ENCODE measurements at places on chromosomes 5 and 9.

DNA sequence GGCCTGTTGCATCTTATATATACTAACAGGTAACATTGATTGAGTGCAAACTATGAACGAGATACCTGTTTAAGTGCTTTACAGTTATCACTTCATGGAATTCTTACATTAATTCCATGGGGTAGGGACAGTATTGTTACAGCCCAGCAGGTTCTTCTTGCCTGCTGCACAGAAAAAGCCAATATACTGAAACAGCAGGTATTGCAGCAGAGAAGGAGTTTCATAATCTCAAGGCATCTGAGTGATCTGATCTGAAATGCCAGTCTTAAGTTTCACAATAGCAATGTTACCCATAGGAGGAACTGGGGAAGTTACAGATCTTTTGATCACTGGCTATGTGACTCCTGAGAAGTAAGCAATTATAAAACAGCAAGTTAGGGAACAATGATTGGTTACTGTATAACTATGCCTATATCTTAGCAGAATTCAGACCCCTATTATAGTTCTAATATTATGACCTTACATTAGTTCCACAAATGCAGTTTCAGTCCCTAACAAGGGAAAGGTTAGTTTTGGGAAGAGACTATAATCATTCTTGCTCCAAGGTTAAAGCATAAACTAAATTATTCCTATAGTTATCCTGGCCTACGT, 126.5 kb upstream of the BNC2 start:
- H3K27me3 ChIP-seq, result no peaks in the 10 kb centered on the region
- no peak overlapping the region for H3K4me3 ChIP-seq
- H3K4me1 ChIP-seq, result no peaks in the 10 kb centered on the region
- H3K36me3 ChIP-seq, result no peaks in the 10 kb centered on the region
- no peak overlapping the region for H3K27ac ChIP-seq

DNA sequence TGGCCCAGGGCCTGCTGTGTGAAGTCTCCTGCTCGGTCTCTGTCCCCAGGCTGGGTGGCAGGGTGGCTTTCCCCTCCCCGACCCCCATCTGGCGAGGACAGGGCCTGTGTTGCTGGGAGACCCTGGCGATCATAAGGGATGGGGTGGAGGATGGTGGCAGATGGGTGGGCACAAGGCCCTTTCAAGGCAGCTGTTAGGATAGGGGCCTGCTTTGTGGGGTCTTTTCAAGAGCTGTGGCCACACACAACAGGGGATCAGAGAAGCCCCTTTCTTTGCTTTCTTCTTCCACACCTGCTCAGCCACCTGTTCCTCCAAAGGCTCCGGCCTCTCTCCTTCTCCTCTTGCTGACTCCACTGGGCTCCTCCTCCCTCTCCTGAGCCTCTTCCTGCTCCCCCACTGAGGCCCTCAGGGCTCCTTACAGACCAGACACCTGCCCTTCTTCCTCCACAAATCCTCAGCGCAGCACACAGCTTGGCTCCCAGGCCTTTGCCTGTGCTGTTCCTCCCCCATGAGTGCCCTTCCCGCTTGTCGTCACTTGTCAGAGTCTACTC, 15.0 kb upstream of the NEURL1B start:
- no peaks in the 10 kb centered on the region for H3K4me1 ChIP-seq
- no peak overlapping the region for H3K4me3 ChIP-seq
- H3K36me3 ChIP-seq, result no peaks in the 10 kb centered on the region
- no peak overlapping the region for H3K27ac ChIP-seq
- no peak for DNase-seq
- H3K27me3 ChIP-seq, result no peaks in the 10 kb centered on the region

DNA sequence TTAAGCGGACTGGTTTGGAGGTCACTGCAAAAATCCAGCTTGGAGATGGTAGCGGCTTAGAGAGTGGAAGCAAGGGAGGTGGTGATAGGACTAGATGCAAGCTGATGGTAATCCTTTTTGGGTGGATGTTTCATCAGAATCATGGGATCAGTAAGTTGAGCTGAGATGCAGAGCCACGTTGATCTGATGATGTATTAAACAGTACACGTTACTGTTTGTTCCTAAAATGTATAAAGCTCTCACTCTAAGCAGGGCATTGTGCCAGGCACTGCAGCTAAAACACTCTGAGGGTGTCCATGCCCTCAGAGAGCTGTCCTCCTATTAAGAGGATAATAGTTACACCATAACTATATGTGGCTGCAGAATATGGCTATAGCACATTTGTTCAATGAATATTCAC, 93.1 kb downstream of the JAKMIP2 start:
- no peaks in the 10 kb centered on the region for H3K4me1 ChIP-seq
- H3K27ac ChIP-seq, result no peak overlapping the region
- H3K27me3 ChIP-seq, result no peaks in the 10 kb centered on the region
- DNase-seq, result no peak

GRCh38 chr5:136435946-136436543, 70.7 kb upstream of the TRPC7 start:
- H3K4me1 ChIP-seq, result no peaks in the 10 kb centered on the region
- H3K36me3 ChIP-seq, result no peaks in the 10 kb centered on the region
- no peak for DNase-seq
- H3K4me3 ChIP-seq, result no peak overlapping the region

- H3K4me3 ChIP-seq, result no peak overlapping the region
- H3K4me1 ChIP-seq, result no peaks in the 10 kb centered on the region
- H3K36me3 ChIP-seq, result no peaks in the 10 kb centered on the region
These were observed 199.9 kb downstream of the LURAP1L start for GRCh38 chr9:12974671-12975070.

GRCh38 chr9:35909687-35910612, 660 bp downstream of the SPAAR start:
- H3K4me3 ChIP-seq, result no peak overlapping the region
- peaks cover 19% of the 10 kb centered on the region for H3K4me1 ChIP-seq
- no peaks in the 10 kb centered on the region for H3K36me3 ChIP-seq
- DNase-seq, result no peak
- peak overlapping the region; percentile 64 for H3K27ac ChIP-seq

GRCh38 chr5:148984345-148984744, 78.5 kb downstream of the SH3TC2 start:
- no peak overlapping the region for H3K27ac ChIP-seq
- no peak for DNase-seq
- no peak overlapping the region for H3K4me3 ChIP-seq
- H3K36me3 ChIP-seq, result no peaks in the 10 kb centered on the region
- no peaks in the 10 kb centered on the region for H3K4me1 ChIP-seq

DNA sequence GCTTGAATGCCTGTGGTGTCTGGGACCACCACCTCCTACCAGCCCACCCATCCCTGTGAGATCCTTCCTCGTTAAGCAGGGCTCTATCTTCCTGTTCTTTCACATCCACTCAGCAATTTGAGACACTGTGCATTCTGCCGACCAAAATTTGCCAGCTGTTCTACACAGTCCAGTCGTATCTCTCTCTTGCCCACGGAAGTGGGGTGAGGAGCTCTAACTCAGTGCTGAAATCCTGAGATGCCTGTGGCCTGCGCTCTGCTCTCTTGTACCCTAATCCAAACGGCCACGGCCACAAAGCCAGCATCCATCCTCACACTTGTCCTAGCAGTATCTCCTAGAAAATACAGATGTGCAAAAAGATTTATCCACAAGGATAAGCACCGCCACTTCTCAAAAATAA, 97.9 kb downstream of the MVB12B start:
- H3K4me3 ChIP-seq, result no peak overlapping the region
- H3K27me3 ChIP-seq, result no peaks in the 10 kb centered on the region
- no peaks in the 10 kb centered on the region for H3K4me1 ChIP-seq
- H3K36me3 ChIP-seq, result no peaks in the 10 kb centered on the region
- H3K27ac ChIP-seq, result no peak overlapping the region
- DNase-seq, result no peak

GRCh38 chr5:167967494-167968177, 323.8 kb upstream of the WWC1 start:
- no peaks in the 10 kb centered on the region for H3K36me3 ChIP-seq
- no peak overlapping the region for H3K4me3 ChIP-seq
- no peak for DNase-seq
- no peaks in the 10 kb centered on the region for H3K4me1 ChIP-seq

DNA sequence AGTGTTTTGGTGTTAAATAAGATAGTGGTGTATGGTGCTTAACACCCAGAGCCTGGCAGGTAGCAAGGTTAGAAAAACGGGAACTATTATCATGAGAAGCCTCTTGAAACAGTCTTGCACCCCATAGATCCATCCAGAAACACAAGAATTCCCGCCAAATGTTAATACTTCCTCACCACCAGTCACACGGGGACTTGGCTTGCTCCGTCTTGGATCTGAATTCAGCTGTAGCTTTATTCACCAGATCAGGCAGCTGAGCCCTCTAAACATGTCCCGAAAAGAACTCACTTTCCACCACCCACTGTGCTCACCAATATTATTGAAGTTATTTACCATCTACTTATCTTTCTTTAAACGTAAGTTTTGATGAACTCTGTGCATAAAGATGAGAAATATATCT, 101.6 kb upstream of the PTPN3 start:
- H3K27me3 ChIP-seq, result no peaks in the 10 kb centered on the region
- DNase-seq, result no peak
- no peak overlapping the region for H3K27ac ChIP-seq
- H3K36me3 ChIP-seq, result no peaks in the 10 kb centered on the region
- no peaks in the 10 kb centered on the region for H3K4me1 ChIP-seq
- no peak overlapping the region for H3K4me3 ChIP-seq

DNA sequence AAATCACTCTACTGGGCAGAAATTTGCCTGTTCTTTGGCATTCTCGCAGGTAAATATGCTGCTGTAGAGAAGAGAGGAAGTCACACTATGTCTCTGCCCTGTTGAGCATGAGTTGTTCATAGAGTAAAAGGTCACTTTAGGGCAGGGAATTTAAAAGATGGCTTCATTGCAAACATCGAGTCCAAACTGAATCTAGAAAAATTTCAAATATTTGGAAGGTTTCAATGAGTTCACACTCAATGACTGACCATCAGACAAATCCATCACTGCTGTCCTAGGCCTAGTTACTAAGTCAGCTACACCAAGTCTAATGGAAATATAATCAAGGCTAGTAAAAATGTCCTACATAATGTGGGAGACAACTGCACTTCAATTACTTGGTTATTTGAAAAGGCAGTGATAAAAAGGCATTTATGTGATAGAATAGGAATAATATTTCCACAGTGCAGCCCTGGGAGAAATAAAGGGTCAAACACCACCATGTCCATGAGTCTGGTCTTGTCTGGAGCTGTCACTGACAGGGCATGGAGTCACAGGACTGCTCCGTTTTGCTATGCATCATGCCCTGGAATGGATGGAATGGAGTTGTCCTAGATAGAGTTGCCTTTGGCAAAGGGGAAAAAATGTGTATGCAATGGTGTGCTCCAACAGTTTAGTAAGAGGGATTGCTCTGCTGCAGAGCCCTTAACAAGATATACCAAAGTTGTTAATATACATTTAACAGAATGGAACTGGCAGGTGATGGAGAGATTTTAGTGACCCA, 218.5 kb upstream of the DAPK1 start:
- no peak overlapping the region for H3K27ac ChIP-seq
- H3K4me1 ChIP-seq, result no peaks in the 10 kb centered on the region
- no peak for DNase-seq
- H3K27me3 ChIP-seq, result no peaks in the 10 kb centered on the region
- no peak overlapping the region for H3K4me3 ChIP-seq

DNA sequence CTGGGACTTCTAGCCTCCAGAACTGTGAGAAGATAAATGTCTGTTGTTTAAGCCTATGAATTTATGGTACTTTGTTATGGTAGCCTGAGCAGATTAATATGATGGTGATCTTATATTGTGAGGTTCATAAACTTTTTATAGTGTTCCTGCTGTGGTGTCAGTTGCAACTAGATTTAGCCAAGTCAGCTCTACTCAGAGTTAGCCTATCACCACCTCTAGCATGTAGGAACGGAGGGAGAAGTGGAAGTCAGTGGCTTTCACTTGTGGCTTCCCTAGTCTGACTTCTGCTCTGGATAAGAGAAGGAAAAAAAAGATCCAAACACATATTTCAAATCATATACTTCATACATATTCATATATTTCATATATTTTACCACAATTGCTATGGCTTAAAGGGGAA, 6.6 kb downstream of the POC5 start:
- no peak for DNase-seq
- no peak overlapping the region for H3K27ac ChIP-seq
- no peak overlapping the region for H3K4me3 ChIP-seq
- H3K27me3 ChIP-seq, result no peaks in the 10 kb centered on the region
- 0 out of 2 replicates have a peak, but pooled peaks cover 2% of the 10 kb centered on the region for H3K4me1 ChIP-seq

DNA sequence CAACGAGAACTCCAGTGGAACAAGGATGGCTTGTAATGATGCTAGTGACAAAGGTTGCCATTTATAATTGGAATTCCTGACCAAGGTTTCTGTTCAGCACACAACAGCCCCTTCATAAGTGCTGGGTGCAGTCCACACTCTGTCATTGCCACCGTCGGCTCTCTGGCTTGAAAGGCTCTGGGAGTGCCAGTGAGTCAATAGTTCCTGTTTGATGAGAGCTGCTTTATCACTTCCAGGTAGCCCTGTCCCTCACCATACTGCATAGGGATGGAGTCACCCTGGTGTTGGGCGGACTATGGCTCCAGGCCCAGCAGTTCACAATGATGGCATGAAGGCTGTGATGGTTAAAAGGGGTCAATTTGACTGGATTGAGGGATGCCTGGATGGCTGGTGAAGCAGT, 34.6 kb upstream of the SEMA4D start:
- no peak overlapping the region for H3K4me3 ChIP-seq
- no peak for DNase-seq
- H3K36me3 ChIP-seq, result no peaks in the 10 kb centered on the region
- no peaks in the 10 kb centered on the region for H3K4me1 ChIP-seq
- no peaks in the 10 kb centered on the region for H3K27me3 ChIP-seq

GRCh38 chr5:159498630-159499029, 168.3 kb upstream of the IL12B start:
- peaks cover 3% of the 10 kb centered on the region for H3K4me1 ChIP-seq
- no peak overlapping the region for H3K4me3 ChIP-seq
- no peak for DNase-seq
- no peaks in the 10 kb centered on the region for H3K36me3 ChIP-seq
- no peaks in the 10 kb centered on the region for H3K27me3 ChIP-seq
- H3K27ac ChIP-seq, result no peak overlapping the region

DNA sequence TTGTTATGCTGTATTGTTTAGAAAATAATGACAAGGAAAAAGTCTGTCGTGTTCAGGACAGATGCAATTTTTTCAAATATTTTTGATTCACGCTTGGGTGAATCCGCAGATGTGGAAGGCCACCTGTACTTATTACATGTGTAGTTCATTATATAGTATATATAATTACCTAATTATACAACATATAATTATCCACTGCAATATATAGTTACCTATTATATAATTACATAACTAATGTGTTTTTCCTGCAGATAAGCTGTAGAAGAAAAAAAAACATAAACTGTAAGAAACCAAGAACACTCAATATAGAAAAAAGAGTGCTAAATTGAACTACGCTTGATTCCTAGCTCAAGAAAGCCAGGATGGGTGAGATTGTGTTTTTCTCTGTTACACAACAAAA, 93.6 kb upstream of the RANBP3L start:
- no peaks in the 10 kb centered on the region for H3K36me3 ChIP-seq
- no peaks in the 10 kb centered on the region for H3K4me1 ChIP-seq
- no peak overlapping the region for H3K4me3 ChIP-seq

- H3K27ac ChIP-seq, result no peak overlapping the region
- no peaks in the 10 kb centered on the region for H3K36me3 ChIP-seq
- H3K27me3 ChIP-seq, result peaks cover 96% of the 10 kb centered on the region
- DNase-seq, result no peak
- no peaks in the 10 kb centered on the region for H3K4me1 ChIP-seq
These were observed 64.8 kb downstream of the HMCN2 start for GRCh38 chr9:130330202-130330862.

GRCh38 chr5:175309218-175309810, 134.7 kb downstream of the DRD1 start:
- H3K4me1 ChIP-seq, result no peaks in the 10 kb centered on the region
- H3K27me3 ChIP-seq, result no peaks in the 10 kb centered on the region
- no peak overlapping the region for H3K27ac ChIP-seq
- no peaks in the 10 kb centered on the region for H3K36me3 ChIP-seq

GRCh38 chr5:179262126-179262920, 82.9 kb downstream of the ADAMTS2 start:
- H3K4me3 ChIP-seq, result no peak overlapping the region
- no peaks in the 10 kb centered on the region for H3K27me3 ChIP-seq
- DNase-seq, result no peak

All from MM.1S (cell line).